Natural killer cell (primary cell): ENCODE measurements at places on chromosomes 4 and X. TPM values are rescaled to one million over a fixed set of nuclear protein-coding genes. Genes with fewer than 3 reads are reported as not detected.

BMP3 gene
- total RNA-seq = not detected

AR gene
- not detected for total RNA-seq

VSIG4 gene
- total RNA-seq = not detected

CT83 gene
- not detected for total RNA-seq

TMEM150C gene
- total RNA-seq = not detected

GUCY1A1 gene
- 4.1 TPM for total RNA-seq

MTCP1 gene
- total RNA-seq = 12.1 TPM

ANOS1 gene
- total RNA-seq = not detected

DNA sequence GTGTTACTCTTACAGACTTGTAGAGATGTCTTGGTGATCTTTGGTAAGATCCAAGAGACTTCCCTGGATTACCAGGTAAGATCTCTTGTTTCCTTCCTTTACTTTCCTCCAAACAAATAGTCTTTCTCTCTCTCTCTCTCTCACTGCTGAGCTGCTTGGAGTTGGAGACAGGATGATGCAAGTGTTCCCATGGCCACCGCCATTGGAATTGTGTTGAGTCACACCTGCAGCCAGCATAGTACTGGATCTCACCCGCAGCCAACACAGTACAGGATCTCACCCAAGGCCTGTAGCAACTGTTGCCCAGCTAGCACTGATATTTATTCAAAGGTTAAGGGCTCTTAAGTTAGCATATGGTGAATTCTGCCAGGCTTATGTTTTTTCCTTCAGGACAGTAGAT, 1080.9 kb downstream of the FAT4 start:
- DNase-seq = no peak
- H3K27ac ChIP-seq = no peak overlapping the region
- no peaks in the 10 kb centered on the region for H3K27me3 ChIP-seq
- no peaks in the 10 kb centered on the region for H3K36me3 ChIP-seq
- H3K4me1 ChIP-seq = no peaks in the 10 kb centered on the region

DNA sequence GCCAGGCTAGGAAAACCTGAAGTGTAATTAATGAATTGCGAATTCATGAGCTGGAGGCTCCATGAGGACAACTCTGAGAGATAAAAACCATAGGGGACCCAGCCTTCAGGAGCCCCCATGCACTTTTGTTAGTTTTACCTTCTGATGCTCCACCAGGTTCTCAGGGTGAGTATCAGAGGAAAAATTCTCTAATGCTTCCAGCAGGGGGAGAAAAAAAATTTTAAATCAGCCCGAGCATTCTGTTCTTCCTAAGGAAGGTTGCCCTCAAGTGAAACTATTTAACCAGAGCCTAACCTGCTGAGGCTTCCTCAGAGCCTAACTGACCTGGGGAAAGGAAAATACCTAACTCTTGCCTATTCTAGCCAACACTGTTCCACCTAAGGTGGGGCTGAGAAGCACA, 552.6 kb downstream of the PPARGC1A start:
- DNase-seq = no peak
- H3K27ac ChIP-seq = no peak overlapping the region
- no peaks in the 10 kb centered on the region for H3K4me1 ChIP-seq
- H3K4me3 ChIP-seq = no peak overlapping the region
- H3K27me3 ChIP-seq = no peaks in the 10 kb centered on the region
- no peaks in the 10 kb centered on the region for H3K36me3 ChIP-seq

- DNase-seq = no peak
- H3K27ac ChIP-seq = peak overlapping the region; percentile 84
- peaks cover 12% of the 10 kb centered on the region for H3K4me1 ChIP-seq
- H3K27me3 ChIP-seq = no peaks in the 10 kb centered on the region
- H3K4me3 ChIP-seq = peak overlapping the region; percentile 68
These were observed 821 bp upstream of the TMEM128 start for GRCh38 chr4:4248885-4249203.

DNA sequence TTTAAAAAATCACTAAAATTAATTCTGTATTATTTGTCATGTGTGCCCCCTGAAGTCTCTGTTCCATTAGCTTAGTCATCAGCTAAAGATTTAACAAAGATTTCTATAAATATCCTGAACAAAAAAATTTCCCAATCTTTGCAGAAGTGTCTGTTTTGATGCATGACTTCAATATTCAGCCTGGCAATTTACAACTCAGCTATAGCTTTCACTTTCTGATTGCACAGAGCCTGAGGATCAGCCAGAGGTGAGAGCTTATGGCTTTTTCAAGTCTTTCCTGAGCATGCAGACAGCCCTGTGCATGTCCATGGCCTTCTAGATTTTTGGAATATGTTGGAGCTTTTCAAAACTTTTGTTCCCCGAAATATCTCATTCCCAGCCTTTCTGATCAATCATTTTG, 420.1 kb downstream of the ZNF674 start:
- H3K36me3 ChIP-seq = no peaks in the 10 kb centered on the region
- DNase-seq = no peak
- no peaks in the 10 kb centered on the region for H3K4me1 ChIP-seq
- no peaks in the 10 kb centered on the region for H3K27me3 ChIP-seq
- no peak overlapping the region for H3K27ac ChIP-seq
- H3K4me3 ChIP-seq = no peak overlapping the region

GRCh38 chr4:87009095-87009648, 74.4 kb downstream of the AFF1 start:
- H3K27me3 ChIP-seq = no peaks in the 10 kb centered on the region
- DNase-seq = peak; percentile 34
- H3K27ac ChIP-seq = no peak overlapping the region

GRCh38 chr4:35559559-35560365, 684.6 kb downstream of the ARAP2 start:
- H3K27me3 ChIP-seq = no peaks in the 10 kb centered on the region
- no peak for DNase-seq
- H3K4me1 ChIP-seq = no peaks in the 10 kb centered on the region

DNA sequence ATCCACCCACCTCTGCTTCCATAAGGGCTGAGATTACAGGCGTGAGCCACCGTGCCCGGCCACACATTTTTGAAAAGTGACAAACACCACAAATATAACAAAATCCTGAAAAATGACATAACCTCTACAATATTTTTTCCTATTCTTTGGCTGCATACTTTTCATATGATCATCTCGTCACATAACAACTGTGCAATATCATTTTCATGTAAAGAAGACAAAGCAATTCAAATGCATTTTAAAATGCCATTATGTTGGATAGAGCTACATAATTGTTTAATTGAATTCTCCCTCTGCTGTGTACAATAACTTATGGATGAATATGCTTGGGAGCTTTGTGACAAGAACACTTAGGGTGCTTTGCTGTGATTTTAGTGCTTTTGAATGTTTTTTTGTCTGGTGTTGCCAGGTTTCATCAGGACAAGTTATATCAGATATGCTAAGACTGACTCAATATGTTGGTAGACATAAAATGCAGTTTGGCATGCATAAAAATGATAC, 132.9 kb downstream of the CHIC2 start:
- H3K4me3 ChIP-seq = no peak overlapping the region
- no peaks in the 10 kb centered on the region for H3K27me3 ChIP-seq
- H3K4me1 ChIP-seq = no peaks in the 10 kb centered on the region
- H3K36me3 ChIP-seq = no peaks in the 10 kb centered on the region

DNA sequence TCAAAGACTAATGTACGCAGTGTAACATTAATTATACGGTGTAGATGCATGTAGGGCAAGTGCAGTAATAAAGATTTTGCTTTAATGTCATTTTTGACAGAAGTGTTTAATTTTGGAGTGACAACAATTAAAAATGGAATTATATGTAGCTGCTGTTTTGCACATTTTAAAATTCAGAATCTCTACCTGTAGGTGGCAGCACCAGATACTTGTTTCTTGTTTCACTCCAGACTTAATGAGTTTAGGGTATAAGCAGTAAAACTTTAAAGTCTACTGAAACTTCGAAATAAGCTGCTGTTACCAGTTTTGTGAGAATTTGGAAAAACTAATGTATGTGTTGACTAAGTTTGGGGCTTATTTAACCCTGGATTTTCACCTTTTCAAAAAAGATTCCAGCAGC, 144.9 kb downstream of the POLA1 start:
- no peaks in the 10 kb centered on the region for H3K36me3 ChIP-seq
- H3K27me3 ChIP-seq = no peaks in the 10 kb centered on the region
- DNase-seq = no peak
- H3K4me1 ChIP-seq = no peaks in the 10 kb centered on the region
- no peak overlapping the region for H3K4me3 ChIP-seq

- no peak overlapping the region for H3K27ac ChIP-seq
- no peaks in the 10 kb centered on the region for H3K4me1 ChIP-seq
- H3K4me3 ChIP-seq = no peak overlapping the region
- no peaks in the 10 kb centered on the region for H3K27me3 ChIP-seq
- H3K36me3 ChIP-seq = no peaks in the 10 kb centered on the region
These were observed 123.6 kb downstream of the RBM47 start for GRCh38 chr4:40506066-40506465.

DNA sequence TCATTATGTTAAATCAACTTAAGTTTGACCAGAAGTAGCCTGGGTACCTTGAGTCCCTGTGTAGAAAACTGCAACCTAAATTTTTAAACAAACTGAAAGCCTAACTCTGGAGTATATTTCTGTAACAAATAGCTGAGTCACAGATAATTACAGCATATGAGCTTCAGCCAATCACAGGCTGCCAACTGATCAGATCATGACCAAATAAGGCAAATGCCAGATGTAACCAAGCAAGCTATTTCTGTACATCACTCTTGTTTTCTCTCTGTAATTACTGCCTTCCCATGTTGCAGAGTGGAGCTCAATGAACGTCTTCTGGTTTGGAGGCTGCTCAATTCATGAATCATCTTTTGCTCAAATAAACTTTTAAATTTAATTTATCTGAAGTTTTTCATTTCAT, 980.9 kb upstream of the DIAPH2 start:
- H3K36me3 ChIP-seq = no peaks in the 10 kb centered on the region
- no peak overlapping the region for H3K27ac ChIP-seq
- H3K4me3 ChIP-seq = no peak overlapping the region
- H3K4me1 ChIP-seq = no peaks in the 10 kb centered on the region
- no peak for DNase-seq
- H3K27me3 ChIP-seq = no peaks in the 10 kb centered on the region

DNA sequence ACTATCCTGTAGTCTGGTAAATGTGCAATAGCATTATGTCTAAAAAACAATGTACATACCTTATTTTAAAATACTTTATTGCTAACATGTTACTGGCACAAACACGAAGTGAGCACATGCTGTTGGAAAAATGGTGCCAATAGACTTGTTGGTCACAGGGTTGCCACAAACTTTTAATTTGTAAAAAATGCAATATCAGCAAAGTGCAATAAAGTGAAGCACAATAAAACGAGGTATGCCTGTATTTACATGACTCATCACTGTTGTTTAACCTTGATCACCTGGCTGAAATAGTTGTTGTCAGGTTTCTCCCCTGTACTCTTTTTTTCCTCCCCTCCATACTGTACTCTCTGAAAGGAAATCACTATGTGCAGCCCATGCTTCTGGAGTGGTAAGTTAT, 56.5 kb downstream of the KLF8 start:
- DNase-seq = no peak
- H3K36me3 ChIP-seq = no peaks in the 10 kb centered on the region
- H3K27me3 ChIP-seq = no peaks in the 10 kb centered on the region
- no peak overlapping the region for H3K27ac ChIP-seq
- no peaks in the 10 kb centered on the region for H3K4me1 ChIP-seq

GRCh38 chr4:45100956-45101818, 374.8 kb upstream of the GNPDA2 start:
- DNase-seq = no peak
- H3K4me1 ChIP-seq = no peaks in the 10 kb centered on the region
- no peak overlapping the region for H3K4me3 ChIP-seq
- no peaks in the 10 kb centered on the region for H3K27me3 ChIP-seq
- no peak overlapping the region for H3K27ac ChIP-seq
- H3K36me3 ChIP-seq = no peaks in the 10 kb centered on the region

DNA sequence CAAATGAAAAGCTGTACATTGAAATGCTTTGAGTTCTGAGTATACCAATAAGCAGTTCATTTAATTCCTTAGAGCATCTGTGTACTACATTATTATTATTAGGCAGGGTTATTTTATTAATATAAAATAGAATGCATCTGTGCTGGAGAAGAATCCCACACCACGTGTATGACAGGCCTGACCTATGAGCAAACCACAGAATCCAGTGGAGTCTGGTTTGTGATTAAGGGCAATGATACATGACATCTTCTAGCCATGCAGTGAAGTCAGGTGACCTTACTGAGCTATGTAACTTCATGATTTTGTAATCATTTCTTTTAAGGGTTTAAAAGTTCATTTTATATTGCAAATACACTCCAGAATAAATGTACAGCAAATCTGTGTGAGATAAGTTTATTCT, 1165.0 kb upstream of the TENM3 start:
- no peaks in the 10 kb centered on the region for H3K27me3 ChIP-seq
- no peak for DNase-seq
- no peak overlapping the region for H3K27ac ChIP-seq

DNA sequence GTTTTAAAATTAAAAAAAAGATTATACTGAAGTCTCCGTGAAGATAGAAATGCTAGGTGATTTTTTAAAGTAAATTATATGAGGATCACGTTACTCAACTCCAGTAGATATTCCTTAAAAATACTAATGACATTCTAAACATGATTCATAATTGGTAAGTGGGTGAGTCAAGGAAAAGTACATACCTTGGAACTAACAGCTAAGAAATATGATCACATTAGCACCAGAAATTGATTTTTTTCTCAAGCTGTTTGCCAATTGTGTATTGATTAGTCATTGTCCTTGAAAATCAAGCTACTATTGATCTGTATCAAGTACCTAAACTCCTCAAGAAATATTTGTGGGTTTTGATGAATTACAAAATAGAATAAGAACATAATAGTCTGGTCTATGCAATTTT, 362.6 kb upstream of the PPP1R2C start:
- no peaks in the 10 kb centered on the region for H3K36me3 ChIP-seq
- H3K27me3 ChIP-seq = no peaks in the 10 kb centered on the region
- H3K4me1 ChIP-seq = no peaks in the 10 kb centered on the region
- H3K4me3 ChIP-seq = no peak overlapping the region
- no peak overlapping the region for H3K27ac ChIP-seq
- DNase-seq = no peak

- no peaks in the 10 kb centered on the region for H3K27me3 ChIP-seq
- H3K36me3 ChIP-seq = no peaks in the 10 kb centered on the region
- DNase-seq = no peak
- H3K4me1 ChIP-seq = no peaks in the 10 kb centered on the region
- H3K27ac ChIP-seq = no peak overlapping the region
- no peak overlapping the region for H3K4me3 ChIP-seq
These were observed 127.0 kb downstream of the COX18 start for GRCh38 chr4:72942565-72942964.

DNA sequence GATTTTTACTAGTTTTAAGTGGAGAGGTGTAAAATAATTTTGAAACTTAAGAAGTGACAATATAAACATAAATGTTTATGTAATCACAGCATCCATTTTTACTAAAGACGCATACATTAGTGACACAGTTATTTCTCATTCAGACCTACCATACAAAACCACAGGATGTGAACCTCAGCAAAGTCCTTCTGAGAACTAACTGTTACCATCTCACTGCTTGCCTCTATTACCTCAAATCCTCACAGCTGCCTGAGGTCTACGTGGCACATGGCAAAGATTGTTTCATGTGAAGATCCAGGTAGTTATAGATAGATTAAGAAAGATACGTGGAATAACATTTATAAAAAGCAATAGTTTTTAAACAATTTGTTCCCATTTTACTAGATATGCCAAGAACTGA, 189.0 kb downstream of the SLITRK2 start:
- no peak for DNase-seq
- H3K4me1 ChIP-seq = no peaks in the 10 kb centered on the region
- no peaks in the 10 kb centered on the region for H3K27me3 ChIP-seq
- no peak overlapping the region for H3K27ac ChIP-seq
